ENCODE measurements at places on chromosomes 1 and 21. TPM values are rescaled to one million over a fixed set of nuclear protein-coding genes. Genes with fewer than 3 reads are reported as not detected.

The VWA5B1 gene
- total RNA-seq: 0.10 TPM

The HTR6 gene
- total RNA-seq: not detected

The TNFAIP8L2 gene
- total RNA-seq: not detected

The SLC1A7 gene
- total RNA-seq: not detected

The S100A7 gene
- not detected for total RNA-seq

The CASQ1 gene
- total RNA-seq: not detected

The PDPN gene
- 4.8 TPM for total RNA-seq

The MMP23B gene
- total RNA-seq: 162 TPM

The FCRL4 gene
- not detected for total RNA-seq

The MAST2 gene
- total RNA-seq: 95.1 TPM

The CKS1B gene
- total RNA-seq: 22.8 TPM

The LAMC1 gene
- 51.8 TPM for total RNA-seq

The RNU1-2 gene
- 3,598 TPM for total RNA-seq

The AK4 gene
- total RNA-seq: 2.6 TPM

The IL6R gene
- 1.6 TPM for total RNA-seq

The NEXN gene
- total RNA-seq: 0.76 TPM

The OR2AK2 gene
- total RNA-seq: 0.49 TPM

The TRIM17 gene
- total RNA-seq: not detected

The ZBTB8A gene
- total RNA-seq: 12.0 TPM

The CELA3B gene
- not detected for total RNA-seq

The PEAR1 gene
- 1.2 TPM for total RNA-seq

The PERM1 gene
- 0.32 TPM for total RNA-seq

The ATP6V1G3 gene
- not detected for total RNA-seq

The CDA gene
- not detected for total RNA-seq

The ATP1A4 gene
- not detected for total RNA-seq

The CD5L gene
- not detected for total RNA-seq

The PCAT6 gene
- total RNA-seq: 7.7 TPM

The FCRL2 gene
- not detected for total RNA-seq

The FCGR1A gene
- not detected for total RNA-seq

The SPRR3 gene
- total RNA-seq: not detected

The NAV1 gene
- total RNA-seq: 124 TPM

The SLC26A9 gene
- total RNA-seq: not detected

The LCE3E gene
- total RNA-seq: not detected

The CFHR1 gene
- not detected for total RNA-seq

The SYNC gene
- 1.1 TPM for total RNA-seq

The LCE6A gene
- not detected for total RNA-seq

The MAP3K21 gene
- total RNA-seq: 0.25 TPM

The ICOSLG gene
- total RNA-seq: 0.37 TPM

The TPTE gene
- not detected for total RNA-seq

The GPA33 gene
- not detected for total RNA-seq

The LCE1F gene
- total RNA-seq: not detected

The ELAPOR1 gene
- total RNA-seq: 1.5 TPM

The DNALI1 gene
- 12.2 TPM for total RNA-seq
